ENCODE measurements at places on chromosomes 1 and 21. TPM values are rescaled to one million over a fixed set of nuclear protein-coding genes. Genes with fewer than 3 reads are reported as not detected.

Gene ARHGAP30
- polyA plus RNA-seq: 0.93 TPM

Gene ZNF648
- not detected for polyA plus RNA-seq

Gene THEM5
- not detected for polyA plus RNA-seq

Gene ITGB2
- 11.3 TPM for polyA plus RNA-seq

Gene SLC27A3
- polyA plus RNA-seq: 43.3 TPM

Gene HSD3B1
- not detected for polyA plus RNA-seq

Gene DDX59
- polyA plus RNA-seq: 14.8 TPM
